ENCODE measurements at places on chromosomes 5 and 9.

DNA sequence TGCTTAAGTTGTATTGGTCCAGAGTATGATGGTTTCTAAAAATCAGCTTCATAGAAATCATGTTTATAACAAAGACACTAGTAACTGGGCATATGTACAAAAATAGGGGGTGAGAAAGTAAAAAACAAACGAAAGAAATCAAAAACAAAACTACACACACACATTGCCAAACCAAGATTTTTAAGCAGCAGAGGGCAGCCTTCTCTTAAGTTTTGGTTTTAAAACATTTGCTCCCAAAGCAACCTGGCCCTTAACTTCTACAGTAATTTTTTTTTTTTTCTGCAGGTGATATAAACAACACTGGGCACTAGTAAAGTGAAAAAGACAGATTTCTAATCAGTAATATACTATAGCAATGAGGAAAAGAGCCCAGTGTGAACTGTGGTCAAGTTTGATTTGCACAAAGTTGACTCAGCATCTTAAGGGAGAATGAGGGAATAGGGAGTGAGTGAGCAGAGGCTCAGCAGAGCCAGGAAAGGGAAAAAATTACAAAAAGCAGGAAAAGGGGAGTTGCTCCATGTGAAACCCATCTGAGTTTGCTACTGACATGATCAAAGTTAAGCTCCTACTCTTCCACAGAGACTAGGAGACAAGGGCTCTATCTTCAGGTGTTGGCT lies 13.4 kb upstream of the GAPT start:
- no peak for DNase-seq

DNA sequence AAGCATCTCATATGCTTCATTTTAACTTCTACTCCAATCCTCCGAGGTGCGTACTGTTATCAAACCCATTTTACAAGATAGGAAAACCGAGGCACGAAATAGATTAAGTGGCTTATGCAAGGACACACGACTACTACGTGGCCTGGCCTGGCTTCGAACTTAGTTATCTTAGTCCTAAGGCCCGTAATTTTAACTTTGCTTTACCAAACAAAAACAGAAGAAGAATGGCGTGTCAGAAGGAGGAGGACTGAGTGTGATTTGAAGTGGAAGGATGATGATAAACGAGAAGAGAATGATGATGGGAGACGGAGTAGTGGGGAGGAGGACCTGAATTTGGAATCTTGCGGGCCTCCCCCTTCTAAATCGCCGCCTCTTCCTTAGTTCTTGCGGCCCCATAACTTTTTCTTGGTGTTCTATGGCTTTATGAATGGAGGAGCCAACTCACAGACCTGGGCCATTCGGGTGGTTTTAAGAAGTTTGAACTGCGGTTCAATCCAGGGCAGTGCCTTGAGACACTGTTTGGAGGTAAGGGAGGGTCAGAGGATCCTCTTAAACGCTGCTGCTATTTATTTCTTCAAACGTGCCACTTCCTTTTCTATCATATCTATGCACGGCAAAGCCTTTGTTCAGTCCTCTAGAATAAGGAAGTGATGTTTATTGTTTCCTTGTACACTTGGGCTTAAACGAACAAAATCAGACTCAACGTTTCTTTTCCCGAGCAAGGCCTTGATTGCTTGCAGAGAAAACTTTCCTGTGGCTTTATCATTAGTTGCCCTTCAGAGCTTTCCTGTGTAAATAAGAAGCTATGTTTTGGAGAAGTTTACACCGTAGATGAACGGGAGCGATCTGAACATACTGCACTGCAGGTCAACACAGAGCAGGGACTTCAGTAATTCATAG lies 795 bp downstream of the CNOT8 start:
- no peak for DNase-seq

- no peak for DNase-seq
These were observed 11.3 kb upstream of the LOX start for GRCh38 chr5:122089096-122090013.

DNA sequence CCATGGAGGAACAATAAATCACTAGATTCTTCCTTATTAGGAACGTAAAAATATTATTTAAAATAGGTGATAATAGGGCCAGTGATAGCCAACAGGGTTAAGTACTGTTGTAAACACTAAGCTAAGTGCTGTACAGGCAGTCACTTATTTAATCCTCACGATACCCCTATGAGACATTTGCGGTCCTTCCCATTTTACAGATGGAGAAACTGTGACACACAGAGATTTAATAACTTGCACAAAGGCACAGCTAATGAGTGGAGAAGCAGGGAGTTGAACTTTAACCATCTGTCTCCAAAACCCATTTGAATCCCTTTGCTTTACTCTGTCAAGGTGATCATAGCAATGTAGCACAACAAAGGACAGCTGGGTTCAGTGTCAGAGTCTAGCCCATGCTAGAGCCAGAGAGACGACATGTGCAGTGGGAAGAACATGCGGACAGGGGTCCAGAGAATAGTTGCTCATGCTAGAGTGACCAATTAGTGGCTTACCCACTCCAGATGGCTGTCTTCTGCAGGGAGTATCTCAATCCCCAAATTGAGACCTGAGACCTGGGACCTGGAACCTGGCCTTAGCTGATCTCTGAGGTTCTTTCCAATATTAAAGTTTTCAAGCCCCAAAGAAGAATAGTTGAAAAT lies 28.9 kb downstream of the STXBP1 start:
- no peak for DNase-seq

DNA sequence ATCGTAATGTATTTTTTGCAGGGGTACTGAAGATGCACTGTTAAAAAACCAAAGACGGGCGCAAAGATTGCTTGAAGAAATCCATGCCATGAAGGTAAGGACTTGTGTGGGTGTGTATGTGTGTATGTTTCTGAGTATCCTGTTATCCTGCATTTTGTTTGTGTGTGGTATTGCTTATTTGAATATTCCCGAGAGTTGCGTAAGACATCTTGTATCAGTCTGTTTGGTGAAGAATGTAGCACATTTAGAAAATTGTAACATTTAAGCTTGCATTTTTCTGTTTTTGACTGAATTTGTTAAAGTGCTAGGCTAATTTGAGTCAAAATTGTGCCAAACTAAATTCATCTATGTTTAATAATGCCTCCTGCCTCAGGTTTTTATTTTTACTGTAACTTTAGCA lies 13.5 kb downstream of the SRFBP1 start:
- DNase-seq: no peak

- DNase-seq: no peak
These were observed 88.4 kb upstream of the FST start for GRCh38 chr5:53392073-53392472.

DNA sequence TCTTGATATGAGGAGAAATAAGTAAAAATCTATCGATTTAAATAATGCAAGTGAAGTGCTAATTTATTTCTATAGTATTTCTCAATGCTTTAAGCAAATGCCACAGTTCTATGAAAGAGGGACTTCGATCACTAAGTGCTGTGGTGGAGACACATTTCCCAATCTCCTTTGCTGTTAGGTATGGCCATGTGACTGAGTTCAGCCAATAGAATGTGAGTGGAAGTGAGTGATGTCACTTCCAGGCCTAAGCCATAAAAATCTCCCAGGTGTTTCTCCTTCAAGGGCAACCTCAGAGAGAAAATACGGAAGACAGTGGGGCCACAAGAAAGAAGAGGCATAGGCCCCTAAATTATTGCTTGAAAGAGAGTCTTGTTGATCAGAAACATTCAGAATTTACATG lies 100.3 kb upstream of the ANKH start:
- no peak for DNase-seq

DNA sequence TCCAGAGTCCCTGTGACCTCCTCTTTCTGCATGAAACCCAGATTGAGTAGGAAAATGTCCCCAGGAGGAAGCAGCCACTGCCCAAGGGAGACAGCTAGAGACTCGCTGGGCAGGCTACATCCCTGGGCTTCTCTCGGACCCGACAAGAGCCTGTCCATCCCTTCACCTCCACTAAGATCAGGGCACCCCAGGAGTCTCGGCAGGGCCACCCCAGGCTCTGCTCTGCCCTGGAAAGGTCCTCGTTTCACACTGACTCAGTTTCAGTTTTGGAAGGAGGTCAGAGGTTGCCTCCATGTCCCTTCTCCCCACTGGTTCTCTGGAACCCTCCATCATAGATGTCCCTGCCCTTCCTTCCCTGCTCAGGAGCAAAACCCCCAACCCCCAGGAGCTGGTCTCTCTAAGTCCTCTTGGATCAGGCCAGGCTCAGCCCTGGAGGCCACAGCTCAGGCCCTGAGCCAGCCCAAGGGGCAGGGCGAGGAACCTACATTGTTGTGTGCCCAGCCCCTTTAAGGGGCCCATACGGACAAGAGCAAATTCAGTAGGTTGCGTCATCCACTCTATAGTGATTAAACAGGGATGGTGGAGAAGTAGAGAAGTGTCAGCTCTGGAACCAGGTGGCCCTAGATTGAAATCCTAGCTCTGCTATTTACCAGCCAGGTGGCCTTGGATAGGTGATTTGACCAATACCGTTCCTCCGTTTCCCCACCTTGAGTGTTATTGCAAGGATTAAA lies 37.4 kb downstream of the C9orf50 start:
- no peak for DNase-seq

- DNase-seq: no peak
These were observed 240.1 kb upstream of the RASA1 start for GRCh38 chr5:87027570-87027969.

DNA sequence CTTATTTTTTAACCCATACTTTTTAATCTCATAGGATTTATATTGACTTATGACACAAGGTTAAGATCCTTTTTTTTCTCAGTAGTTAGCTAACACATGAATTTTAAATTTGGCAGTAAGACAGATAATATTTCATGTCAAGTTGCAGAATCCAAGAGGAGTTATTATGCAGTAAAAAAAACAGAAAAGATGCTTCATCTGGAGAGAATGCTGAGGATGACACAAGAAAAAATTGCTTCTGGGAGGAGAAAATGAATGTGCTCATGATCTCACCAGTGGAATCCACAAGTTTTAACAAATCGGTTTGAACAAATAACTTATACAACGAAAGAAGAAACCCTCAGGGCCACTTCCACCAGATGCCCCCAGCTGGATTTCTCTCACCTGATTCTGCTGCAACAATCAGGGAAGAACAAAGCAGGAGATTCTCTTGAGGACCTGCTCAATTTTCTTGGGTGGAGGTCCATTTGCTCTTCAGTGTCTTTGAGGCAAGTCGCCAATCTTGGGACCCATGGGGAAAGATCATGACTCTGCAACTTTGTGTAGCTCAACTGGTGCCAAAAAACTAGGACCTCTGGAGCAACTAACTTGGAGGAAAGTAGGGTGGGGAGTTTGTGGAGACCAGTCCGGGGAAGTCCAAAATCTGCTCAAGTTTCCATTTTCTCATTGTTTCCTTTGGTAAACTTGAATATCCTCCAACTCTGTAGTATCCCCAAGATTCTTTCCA lies 50.5 kb upstream of the TNFSF15 start:
- no peak for DNase-seq

DNA sequence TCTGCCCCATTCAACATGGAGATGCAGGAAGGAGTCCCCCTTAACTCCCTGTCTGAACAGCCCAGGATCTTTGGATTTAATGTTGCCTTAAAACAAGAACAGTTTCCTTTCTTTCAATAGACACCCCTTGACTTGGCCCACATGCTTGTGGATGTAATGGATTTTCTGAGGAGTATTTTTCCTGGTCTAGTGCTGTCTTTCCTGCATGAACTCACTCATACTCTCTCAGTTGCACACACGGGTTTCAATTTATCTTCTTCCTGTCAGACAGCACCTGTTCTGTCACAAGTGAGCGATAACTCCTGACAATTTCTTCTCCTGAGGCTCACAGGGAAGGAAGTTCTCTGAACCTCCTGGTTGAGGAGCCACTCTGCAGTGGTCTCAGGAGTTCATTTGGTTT lies 85.1 kb downstream of the ACER2 start:
- no peak for DNase-seq

GRCh38 chr5:158699298-158699880 lies 400.3 kb downstream of the EBF1 start:
- DNase-seq: no peak

GRCh38 chr5:179205277-179205676 lies 140.0 kb downstream of the ADAMTS2 start:
- DNase-seq: no peak

DNA sequence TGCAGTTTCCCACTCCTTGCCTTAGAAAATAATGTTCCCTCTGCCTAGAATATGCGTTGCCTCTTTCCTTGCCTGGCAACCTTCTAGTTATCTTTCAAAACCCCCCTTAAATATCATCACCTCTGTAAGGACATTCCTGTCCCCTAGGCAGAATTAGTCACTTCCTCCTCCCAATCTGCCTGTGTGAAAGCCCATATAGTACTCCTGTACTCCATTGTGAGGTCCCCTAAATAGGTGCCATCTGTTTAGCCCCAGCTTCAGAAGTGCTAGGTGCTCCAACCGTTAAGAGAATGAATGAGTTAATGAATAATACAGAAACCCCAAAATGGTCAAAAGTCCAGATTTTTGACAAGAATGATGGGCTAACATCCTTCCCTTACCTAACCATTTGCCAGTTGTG lies 181.4 kb downstream of the GDNF start:
- no peak for DNase-seq

- no peak for DNase-seq
These were observed 43.5 kb upstream of the RASGRF2 start for GRCh38 chr5:80916676-80917075.
